NCI-H82 (cell line): ENCODE measurements at places on chromosomes 4 and X.
A peak's percentile ranks its signal among the peaks of the same experiment; 100 is the strongest.

GRCh38 chr4:155569960-155570515 lies 96.6 kb upstream of the GUCY1A1 start:
- no peak for DNase-seq

DNA sequence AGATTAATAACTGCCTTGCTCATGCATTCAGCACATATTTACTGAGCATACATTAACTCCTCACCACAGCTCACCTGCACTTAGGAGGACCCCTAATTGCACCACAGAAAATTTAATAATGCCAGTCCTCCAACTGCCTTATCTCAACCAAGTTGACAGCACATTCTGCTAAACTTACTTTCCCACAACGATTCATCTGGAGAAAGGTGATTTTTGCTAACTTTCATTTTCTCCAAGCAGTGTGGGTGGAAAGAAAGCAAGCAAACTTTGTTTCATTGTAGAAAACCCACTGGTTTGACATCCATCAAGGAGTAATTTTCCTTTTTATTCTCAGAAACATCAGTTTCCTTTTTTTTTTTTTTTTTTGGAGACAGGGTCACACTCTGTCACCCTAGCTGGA lies 49.1 kb downstream of the RASGEF1B start:
- DNase-seq: no peak

DNA sequence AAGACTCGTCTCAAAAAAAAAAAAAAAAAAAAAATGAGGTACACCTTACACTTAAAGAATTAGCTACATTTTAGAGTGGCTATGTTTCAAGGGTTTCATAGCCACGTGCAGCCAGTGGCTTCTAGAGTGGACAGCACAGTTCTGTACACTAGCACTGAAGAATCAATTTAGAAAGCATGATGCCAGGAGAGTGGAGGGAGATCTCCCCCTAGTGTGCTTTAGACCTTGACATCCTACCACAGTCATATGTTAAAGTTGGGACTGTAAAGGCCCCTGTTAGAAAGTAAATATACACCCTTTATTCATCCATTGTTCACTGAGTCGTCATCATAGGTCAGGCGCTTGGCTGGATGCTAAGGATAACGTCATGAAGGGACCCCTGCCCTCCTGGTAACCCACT lies 179.4 kb downstream of the QDPR start:
- no peak for DNase-seq

- peak; percentile 72 for DNase-seq
These were observed 44.2 kb downstream of the MAML3 start for GRCh38 chr4:140109737-140110136.

- no peak for DNase-seq
These were observed 37.2 kb upstream of the SPANXC start for GRCh38 chrX:141279476-141279875.

DNA sequence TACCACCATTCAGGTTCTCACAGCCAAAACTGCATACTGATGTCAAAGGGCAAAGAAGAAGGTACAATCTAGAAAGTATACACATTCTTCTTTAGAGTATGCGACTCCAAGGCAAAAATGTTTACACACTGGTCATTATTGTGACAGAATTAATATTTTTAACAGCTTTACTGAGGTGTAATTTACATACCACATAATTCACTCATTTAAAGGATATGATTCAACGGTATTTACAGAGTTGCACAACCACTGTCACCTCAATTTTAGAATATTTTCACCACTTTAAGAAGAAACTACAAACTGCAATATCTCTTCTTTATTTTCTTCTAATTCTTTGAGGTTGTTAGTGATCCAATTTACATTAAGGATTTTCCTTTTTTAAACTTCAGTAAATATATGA lies 325.4 kb upstream of the SMIM31 start:
- no peak for DNase-seq

DNA sequence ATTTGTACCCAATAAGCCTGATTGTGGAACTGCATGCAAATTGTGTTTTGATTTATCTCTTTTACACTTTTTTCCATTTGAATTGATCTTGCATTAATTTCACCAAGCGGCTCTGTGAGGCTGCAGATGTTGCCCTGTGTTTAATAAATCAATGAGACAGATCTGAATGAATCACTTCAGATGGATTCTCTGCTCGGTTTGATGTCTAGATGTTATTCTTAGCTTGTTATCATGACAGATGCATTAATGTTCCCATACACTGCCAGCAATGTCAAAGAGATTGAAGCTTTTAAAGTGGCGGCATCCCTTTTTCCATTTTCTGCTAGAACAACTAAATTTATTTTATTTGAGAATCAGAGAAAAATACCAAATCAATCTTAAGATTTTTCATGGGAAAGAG lies 6.3 kb downstream of the DACH2 start:
- DNase-seq: peak; percentile 84

DNA sequence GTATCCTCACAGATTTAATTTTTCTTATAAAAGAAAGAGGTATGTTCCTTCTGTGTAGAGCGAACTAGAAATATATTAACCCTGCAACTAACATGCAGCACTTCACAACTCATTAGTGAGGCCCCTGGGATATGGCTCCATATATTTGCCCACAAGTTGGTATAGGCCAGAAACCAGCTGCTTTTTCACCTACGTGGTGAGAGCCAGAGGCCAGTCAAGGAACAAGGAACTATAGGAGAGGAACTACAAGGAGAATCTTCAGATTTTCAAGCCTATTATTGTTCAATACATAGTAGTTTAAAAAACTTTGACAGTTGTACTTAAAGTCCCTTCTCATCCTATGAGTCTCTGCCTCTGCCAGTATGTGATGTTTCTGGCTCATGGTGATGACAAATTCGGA lies 205.9 kb downstream of the CBR4 start:
- DNase-seq: no peak

GRCh38 chrX:54980334-54980733 lies 13.7 kb downstream of the PFKFB1 start:
- no peak for DNase-seq

DNA sequence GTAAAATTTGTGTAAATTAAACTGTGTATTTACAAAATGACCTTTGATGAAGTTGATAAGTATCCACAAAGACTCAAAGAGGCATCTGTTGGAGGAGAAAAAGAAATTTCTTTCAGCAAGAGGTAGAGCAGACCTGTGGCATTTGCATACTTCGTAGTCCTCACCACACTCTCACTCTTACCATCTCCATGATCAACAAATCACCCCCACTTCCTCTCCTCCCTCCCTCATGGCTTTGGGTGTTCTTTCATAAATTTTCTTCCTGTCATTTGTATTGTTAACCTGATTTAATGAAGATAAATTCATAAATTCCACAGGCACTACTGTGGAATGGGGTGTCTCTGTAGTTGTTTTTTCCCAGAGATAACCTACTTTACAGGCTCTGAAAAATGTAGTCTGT lies 366.5 kb downstream of the ZNF674 start:
- DNase-seq: no peak
